ENCODE measurements at places on chromosomes 12 and 14.

DNA sequence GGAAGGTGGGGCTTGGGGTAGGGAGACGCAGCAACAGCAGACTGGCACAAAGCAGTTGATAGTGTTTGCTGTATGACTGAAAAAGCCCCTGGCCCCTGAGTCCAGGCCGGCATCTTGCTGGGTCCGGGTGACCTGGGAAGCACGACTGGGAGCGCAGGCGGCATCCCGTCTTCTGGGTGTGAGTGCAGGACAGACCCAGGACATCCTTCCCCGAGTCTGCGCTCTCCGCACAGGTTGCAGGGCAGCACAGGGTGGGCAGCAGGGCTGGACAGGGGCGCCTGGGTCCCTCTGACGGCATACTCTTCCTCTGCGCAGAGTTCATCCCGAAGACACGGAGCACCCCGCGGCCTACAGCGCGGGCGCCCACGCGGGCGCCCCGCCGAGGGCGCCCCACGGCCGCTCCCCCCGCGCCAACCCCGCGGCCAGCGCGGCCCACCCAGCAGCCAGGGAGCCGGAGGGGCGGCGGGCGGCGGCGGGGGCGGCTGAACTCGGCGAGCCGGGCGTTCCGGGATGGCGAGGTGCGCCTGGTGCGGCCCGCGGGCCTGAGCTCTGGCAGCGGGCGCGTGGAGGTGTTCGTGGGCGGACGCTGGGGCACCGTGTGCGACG lies 9.2 kb upstream of the CYP46A1 start:
- DNase-seq: no peak

DNA sequence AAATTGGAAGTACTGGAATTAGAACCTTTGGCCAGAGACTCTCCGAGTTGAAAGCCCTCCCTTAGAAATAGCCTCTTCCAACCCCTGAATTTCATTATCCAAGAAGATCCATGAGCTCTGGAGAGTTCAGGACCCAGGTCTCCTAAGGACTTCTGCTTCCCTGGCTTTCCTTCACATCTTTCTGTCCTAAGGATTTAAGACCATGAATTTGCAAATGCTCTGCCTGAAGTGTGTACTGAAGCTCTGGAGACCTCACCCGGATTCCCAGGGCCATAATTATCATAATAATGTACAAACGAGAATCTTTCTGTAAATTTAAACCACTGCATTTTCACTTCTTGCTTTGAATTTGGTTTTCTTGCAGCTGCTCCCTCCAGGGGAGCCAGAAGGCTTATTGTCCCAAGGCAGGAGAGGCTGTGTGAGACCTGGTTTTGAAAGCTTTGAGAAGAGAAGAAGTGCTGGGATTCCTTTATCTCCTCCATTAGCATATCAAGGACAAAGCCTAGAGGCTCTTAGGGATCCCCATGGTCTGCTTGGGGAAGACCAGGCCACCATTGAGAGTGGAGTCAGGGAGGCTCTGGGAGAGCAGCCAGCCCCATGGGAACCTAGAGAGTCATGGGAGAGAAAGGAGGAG lies 41.1 kb downstream of the GLRX5 start:
- DNase-seq: no peak

GRCh38 chr12:51846271-51846691 lies 2.2 kb downstream of the FIGNL2 start:
- no peak for DNase-seq

DNA sequence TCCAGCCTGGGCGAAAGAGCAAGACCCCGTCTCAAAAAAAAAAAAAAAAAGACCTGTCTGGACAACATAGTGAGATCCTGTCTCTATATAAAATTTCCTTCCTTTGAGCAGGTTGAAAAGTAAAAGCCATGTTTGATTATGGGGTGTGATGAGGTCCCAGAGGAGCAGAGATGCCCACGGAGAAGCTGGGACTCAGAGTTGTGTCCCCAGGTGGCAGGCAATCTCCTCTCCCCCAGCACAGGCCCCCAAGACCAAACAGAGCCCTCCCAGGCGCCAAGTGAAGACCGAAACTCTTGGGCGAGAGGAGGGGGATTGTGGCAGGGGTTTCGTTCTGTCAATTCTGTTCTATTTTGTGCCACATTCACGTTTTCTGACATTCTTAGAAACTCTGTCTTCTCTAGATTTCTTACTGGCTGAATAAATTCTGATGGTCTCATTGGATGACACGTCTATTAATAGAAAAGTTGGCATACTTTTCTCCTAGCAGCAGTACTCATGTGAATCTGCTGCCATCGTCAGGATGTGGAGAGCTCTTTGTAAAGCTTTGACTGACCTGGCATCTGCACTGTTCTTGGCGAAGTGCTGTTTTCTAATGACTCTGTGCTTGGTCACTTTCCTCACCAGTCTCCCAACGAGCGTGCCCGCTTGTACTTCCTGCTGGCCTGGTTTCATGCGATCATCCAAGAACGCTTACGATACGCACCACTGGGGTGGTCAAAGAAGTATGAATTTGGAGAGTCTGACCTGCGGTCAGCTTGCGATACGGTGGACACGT lies 43.4 kb downstream of the HSP90AA1 start:
- no peak for DNase-seq

GRCh38 chr14:38238332-38238731 lies 17.6 kb downstream of the CLEC14A start:
- DNase-seq: peak; percentile 73

GRCh38 chr12:98750511-98750910 lies 105.4 kb downstream of the APAF1 start:
- DNase-seq: peak; percentile 13

DNA sequence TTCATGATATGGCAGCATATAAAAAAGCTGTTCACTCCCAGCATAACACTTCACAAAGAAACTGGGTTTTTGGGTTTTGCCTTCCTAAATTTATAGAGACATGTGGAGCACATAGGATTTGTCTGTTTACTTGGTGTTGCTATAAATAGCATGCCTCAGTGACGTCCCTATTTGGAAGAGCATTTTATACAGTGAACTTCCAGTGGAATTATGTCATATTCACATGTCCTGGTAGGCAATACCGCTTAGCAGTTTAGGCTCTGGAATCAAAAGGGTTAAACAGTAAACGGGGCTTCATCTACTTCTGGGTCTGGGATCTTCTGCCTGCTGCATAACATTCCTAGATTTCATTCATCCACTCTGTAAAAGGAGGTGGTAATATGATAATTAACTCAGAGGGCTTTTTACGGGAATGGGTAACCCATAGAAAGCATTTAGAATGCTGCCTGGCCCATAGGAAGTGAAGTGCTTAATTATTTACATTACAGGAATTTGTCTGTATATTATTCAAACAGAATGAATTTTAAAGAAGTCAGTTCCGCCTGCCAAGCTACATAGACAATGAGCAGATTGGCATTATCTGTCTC lies 396.1 kb downstream of the TMTC2 start:
- DNase-seq: peak; percentile 6

DNA sequence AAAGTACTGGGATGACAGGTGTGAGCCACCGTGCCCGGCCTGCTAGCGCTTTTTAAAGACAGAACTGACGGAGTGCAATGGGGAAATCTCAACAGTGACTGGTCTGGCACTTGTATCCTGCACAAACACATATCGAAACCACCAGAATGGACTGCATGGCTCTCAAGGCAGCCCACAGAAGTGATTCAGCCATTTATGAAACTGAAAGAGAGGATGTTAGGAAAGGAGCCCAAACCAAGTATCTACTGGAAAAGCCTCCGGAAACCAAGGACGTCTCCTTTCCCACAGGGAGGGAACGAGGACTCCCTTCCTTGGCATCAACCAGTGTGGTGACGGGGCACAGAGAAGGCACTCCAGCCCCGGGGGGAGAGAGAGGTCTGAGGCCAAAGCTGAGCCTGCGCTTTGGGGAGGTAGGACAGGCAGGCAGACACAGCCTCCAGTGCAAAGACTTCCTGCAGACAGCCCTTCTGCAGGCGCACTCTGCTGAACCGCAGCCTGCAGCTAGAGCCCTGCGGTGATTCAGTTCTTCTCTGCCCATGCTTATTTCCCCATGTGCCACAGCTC lies 16.5 kb downstream of the SLC15A4 start:
- DNase-seq: no peak

DNA sequence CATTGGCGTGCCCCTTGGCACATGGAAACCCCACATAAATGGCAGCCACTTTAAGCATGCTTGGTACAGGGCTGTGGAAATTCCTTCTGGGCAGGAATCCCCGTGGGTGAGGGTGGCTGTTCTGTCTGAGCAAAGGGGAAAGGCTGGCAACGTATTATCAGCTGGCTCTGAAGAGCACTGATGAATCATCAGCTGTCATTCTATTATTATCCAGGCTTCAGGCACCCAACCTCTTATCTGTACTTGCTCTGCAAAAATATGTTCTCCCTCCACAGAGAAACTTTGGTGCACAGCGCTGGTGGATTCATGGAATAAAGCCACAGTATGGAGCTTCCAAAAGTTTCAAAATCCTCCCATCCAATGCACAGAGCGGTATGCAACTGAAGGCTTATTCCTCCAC lies 167.1 kb downstream of the TBX5 start:
- no peak for DNase-seq

- peak; percentile 92 for DNase-seq
These were observed 15.1 kb downstream of the NDUFA9 start for GRCh38 chr12:4663971-4664505.

DNA sequence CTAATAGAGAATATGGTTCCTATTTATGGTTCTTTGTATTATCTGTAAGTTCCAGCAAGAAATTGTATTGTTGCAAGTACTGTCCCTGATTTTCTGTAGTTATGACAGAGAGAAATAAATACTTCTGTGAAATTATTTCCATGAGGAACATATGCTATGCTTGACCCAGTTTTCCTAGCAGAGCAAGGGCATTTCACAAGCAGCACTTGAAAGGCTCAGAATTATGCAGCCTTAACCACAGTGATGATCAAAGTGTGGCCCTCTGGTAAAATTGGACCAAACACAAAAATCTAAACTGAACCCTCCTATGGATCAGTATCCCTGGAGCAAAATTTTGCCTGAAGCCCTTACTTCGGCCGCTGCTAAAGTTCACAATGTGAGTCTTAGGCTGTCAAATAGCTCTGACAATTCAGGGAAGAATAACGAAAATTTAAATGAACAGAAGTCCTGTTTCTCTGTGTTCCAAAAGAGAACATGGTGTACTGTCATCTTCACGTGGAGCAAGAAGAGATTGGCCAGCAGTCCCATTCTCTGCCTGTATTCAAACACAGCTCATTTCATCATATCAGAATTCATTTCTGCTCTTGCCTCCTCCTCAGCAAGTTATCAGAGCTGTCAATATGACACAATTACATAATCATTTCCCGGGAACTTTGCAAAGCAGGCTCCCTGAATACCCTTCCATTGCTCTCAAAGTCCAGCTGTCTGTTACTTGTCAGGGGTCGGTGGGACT lies 471.9 kb downstream of the RPS29 start:
- DNase-seq: no peak

DNA sequence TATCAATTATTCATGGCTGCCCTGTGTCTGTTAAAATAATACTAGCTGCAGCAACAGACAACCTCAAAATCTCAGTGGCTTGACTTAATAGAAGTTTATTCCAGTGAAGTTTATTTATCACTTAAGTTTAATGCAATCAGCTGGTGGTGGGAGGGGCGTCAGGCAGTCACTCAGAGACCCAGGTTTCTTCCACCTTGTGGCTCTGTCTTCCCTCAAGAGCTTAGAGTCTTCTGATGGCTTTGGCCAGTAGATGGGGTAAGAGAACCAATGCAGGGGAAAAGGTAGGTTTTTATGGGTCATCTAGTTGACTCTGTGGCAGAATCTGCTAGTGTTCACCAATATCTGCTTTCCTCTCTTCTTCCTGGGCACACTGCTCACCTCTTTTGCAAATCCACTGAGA lies 668.9 kb downstream of the AACS start:
- DNase-seq: no peak

DNA sequence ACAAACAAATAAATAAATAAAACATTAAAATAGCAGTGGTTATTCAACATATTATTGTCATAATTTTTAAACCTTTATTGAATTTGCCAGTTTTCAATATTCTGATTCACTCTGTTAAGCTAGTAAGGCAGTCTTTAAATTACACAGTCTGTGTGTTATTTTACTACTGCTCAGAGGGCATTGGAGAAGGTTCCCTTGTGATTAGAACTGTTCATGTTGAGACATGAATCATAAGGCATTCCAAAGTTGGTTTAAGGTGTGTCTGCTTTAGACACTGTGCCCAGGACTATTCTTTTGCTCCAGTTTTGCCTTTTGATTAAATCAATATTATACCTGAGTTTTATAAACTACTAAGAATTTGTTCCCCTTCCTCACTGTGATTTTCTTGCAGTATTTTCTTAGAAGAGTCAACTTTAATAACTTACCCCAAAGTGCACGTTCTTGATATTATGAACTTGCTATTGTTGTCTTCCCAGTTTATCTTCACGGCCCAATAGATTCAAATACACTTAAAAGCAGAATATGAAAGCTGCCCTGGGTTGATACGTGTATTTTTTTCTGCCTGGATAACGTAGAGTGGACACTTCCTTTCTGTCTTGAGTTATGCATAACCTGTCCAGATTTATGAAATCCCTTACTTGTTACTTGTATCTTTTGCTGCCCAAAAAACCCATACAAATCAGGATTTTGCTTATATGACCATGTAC lies 105.3 kb upstream of the BCAT1 start:
- no peak for DNase-seq

DNA sequence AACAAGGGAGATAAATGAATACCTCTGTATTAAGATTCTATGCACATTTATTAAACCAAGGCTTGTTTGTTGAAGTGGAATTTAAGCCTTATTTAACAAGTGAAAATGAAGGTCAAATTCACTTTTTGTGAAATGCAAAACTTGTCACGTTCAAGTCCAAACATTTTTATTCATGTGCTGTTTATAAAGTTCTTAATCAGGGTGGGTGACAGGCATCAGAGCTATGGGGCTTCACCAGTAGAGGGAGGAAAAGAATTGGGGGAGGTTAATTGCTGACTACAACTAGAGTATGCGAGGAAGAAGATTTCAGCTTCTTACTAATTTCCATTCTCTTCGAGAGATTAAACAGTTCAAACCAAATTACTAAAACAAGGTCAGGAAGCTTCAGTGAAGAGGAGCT lies 9.7 kb downstream of the MOK start:
- DNase-seq: peak; percentile 41

DNA sequence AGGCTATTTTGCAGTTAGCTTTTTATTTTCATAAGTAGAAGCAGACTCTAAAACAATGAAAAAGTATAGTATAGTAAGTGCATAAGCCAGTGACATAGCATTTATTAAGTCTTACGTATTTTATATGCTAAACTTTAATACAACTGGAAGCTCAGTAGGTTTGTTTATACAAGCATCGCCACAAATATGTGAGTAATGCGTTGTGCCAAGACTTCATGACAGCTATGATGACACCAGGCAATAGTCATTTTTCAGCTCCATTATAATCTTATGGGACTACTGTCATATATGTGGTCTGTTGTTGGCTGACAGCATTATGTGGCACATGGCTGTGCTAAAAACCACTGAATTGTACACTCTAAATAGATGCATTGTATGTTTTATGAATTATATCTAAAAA lies 40.3 kb downstream of the SLC38A2 start:
- peak; percentile 77 for DNase-seq

DNA sequence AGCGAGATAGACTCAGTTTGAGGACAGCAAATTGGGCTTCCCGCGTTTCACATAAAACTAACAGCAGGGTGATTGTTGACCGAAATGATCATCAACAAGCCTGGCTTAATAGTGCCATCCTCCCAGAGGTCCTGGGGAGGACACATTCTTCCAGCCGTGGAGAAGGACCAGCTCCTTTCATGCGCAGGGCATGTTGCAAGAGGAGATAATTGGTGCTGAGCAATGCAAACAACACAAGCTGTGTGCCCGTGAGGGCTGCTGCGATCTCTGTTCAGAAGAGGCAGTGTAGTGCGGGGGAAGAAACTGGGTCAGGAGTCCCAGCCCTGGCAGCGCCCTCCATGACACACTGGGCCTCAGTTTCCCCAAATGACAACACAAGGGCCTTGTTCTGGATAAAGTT lies 54.3 kb downstream of the CCDC85C start:
- peak; percentile 16 for DNase-seq

All from IMR-90 (cell line).